ENCODE measurements at places on chromosomes 2 and 18. TPM values are rescaled to one million over a fixed set of nuclear protein-coding genes. Genes with fewer than 3 reads are reported as not detected.

The RAPH1 gene
- total RNA-seq, result 12.3 TPM

The ASTL gene
- total RNA-seq, result not detected

The COL6A3 gene
- total RNA-seq, result 0.03 TPM

The IL18R1 gene
- total RNA-seq, result 2.2 TPM

The PXDN gene
- 96.5 TPM for total RNA-seq

The SERPINB8 gene
- total RNA-seq, result 39.4 TPM

The MAP3K19 gene
- total RNA-seq, result not detected

The ACTG2 gene
- 0.21 TPM for total RNA-seq

The MERTK gene
- total RNA-seq, result 0.07 TPM

The CPS1 gene
- 19.2 TPM for total RNA-seq

The GAD1 gene
- 1.4 TPM for total RNA-seq

The ATP8B1 gene
- 14.7 TPM for total RNA-seq

The NRP2 gene
- total RNA-seq, result 32.9 TPM

The LRP1B gene
- not detected for total RNA-seq

The DYNAP gene
- not detected for total RNA-seq

The GPR17 gene
- not detected for total RNA-seq

The MEP1B gene
- total RNA-seq, result not detected

The TCF23 gene
- 0.03 TPM for total RNA-seq

The TLX2 gene
- total RNA-seq, result not detected

The AQP12A gene
- total RNA-seq, result not detected

The VWC2L gene
- total RNA-seq, result not detected

The PAX8 gene
- 7.0 TPM for total RNA-seq

The NCKAP5 gene
- 3.0 TPM for total RNA-seq

The ZCCHC2 gene
- total RNA-seq, result 16.2 TPM

The HOXD13 gene
- total RNA-seq, result not detected

The FBLN7 gene
- total RNA-seq, result 0.04 TPM

The ANKRD12 gene
- total RNA-seq, result 12.9 TPM

The FTCDNL1 gene
- 1.4 TPM for total RNA-seq

The FEV gene
- total RNA-seq, result not detected

The GPAT2 gene
- total RNA-seq, result 2.8 TPM

The SRD5A2 gene
- total RNA-seq, result not detected

All from foreskin keratinocyte (primary cell).